GM23248 (cell line): ENCODE measurements at places on chromosomes 5 and 9. TPM values are rescaled to one million over a fixed set of nuclear protein-coding genes. Genes with fewer than 3 reads are reported as not detected.

DNA sequence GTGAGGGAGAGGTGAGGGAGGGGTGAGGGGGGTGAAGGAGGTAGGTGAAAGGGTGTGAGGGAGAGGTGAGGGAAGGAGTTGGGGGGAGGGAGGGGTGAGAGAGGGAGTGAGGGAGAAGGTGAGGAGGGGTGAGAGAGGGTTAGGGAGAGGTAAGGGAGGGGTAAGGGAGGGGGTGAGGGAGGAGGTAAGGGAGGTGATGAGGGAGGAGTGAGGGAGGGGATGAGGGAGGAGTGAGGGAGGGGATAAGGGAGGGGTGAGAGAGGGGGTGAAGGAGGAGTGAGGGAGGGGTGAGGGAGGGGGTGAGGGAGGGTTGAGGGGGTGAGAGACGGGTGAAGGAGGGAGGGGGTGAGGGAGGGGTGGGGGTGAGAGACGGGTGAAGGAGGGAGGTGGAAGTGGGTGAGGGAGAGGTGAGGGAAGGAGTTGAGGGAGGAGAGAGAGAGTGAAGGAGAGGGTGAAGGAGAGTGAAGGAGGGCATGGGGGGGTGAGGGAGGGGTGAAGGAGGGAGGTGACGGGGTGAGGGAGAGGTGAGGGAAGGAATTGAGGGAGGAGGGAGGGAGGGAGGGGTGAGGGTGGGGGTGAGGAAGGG, 18.5 kb downstream of the NINJ1 start:
- no peak for DNase-seq

DNA sequence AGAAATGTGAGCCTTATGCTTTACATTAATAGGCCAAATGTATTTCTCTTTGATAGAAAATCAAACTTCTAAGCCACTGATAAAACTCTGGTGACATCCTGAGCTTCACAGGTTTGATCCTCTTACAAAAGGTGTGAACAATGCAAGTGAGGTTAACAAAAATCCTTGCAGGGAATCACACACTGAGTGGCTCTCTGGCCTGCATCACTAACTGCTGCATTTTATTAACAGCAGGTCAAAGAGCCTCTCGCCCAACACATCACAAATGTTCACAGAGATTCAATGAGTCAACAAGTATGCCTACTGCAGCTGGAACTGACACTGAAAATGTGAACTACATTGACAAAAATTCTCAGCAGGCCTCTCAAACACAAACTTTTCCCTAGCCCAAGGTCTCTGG, 122.3 kb downstream of the SEMA5A start:
- DNase-seq, result peak; percentile 63

GRCh38 chr5:126030698-126031097, 392.5 kb upstream of the GRAMD2B start:
- no peak for DNase-seq

- no peak for DNase-seq
These were observed 972.4 kb upstream of the ACO1 start for GRCh38 chr9:31412081-31412480.

DNA sequence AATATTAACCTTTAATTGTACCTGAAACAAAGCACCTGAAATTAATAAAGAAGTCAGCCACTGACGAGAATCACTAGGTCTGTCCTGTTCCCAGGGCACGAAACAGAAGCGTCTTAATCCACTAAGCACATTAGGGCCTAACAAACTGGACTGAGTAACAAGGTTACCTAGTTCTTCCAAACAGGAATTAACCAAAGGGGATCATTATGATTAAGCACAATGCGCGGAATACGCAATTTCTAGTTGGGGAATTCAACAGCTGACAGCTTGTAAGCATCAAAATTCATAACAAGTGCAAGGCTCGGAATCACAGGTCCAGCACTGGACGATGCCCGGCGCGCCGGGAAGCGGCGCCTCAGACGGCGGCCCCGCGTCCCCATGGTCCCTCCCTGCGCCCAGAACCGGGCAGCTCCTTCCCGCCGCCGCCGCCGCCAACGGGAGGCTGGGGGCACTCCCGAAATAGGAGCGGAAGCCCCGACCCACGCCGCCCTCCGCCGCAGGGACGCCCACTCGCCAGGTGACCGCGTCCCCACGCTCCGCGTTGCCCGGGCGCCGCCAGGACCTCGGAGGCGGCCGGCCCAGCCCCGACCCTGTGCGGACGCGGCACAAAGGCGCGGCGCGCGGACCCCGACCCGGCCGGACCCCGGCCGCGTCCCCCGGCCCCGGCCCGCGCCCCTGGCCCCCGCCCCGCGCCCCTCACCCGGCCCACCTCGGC, 898 bp downstream of the CAMSAP1 start:
- DNase-seq, result peak; percentile 71

Gene CKS2
- total RNA-seq, result 44.0 and 94.6 TPM in 2 replicates

Gene ATP10B
- total RNA-seq, result not detected in 2 replicates
